ENCODE measurements at places on chromosomes 6 and 20. TPM values are rescaled to one million over a fixed set of nuclear protein-coding genes. Genes with fewer than 3 reads are reported as not detected.

- peaks cover 13% of the 10 kb centered on the region for H3K27me3 ChIP-seq
- no peak for DNase-seq
- no peaks in the 10 kb centered on the region for H3K36me3 ChIP-seq
- no peak overlapping the region for H3K27ac ChIP-seq
Observed at GRCh38 chr20:44761423-44761822, 15.8 kb downstream of the KCNK15 start.

DNA sequence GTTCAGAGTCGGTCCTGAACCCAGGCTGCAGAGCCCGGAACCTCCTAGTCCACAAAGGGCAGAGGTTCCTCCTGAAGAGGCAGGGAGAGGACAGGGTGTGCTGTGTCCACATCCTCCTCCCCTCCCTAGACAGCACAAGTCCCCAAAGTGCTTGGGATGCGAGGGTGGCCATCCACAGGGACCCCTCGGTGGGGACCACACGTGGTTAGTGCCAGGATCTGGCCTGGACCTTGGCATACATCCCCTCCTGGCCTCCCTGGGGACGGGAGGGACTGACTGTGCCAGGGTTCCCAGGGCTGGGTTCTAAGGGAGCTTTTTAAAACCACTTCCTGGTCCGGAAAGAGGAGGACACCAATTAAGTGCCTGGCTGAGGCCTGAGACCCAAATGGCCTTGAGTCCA, 63.2 kb downstream of the CTCFL start:
- no peaks in the 10 kb centered on the region for H3K36me3 ChIP-seq
- H3K27me3 ChIP-seq, result no peaks in the 10 kb centered on the region
- DNase-seq, result no peak
- no peak overlapping the region for H3K4me3 ChIP-seq

DNA sequence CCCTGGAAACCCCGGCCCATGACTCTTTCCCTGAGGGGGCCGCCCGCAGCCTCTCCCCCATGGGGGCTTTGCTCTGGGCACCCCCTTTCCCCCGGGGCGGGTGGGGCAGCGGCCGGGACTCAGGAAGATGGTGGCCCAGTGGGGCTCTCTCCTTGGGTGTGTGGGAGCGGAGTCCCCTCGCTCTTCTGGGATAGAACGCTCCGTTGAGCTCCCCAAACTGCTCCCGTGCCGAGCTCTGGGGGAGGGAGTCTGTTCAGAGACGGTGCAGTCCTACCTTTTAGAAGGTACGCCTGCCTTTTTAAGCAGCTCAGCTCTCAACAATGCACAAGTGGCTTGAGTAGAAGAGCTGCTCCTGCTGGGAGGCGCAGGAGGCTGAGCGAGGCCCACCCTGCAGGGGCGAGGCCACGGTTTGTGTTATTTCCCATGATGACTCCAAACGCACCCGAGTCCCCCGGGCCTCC, 21.7 kb upstream of the BHLHE23 start:
- H3K36me3 ChIP-seq, result no peaks in the 10 kb centered on the region
- H3K27ac ChIP-seq, result no peak overlapping the region
- H3K4me1 ChIP-seq, result peaks cover 6% of the 10 kb centered on the region
- no peak overlapping the region for H3K4me3 ChIP-seq

DNA sequence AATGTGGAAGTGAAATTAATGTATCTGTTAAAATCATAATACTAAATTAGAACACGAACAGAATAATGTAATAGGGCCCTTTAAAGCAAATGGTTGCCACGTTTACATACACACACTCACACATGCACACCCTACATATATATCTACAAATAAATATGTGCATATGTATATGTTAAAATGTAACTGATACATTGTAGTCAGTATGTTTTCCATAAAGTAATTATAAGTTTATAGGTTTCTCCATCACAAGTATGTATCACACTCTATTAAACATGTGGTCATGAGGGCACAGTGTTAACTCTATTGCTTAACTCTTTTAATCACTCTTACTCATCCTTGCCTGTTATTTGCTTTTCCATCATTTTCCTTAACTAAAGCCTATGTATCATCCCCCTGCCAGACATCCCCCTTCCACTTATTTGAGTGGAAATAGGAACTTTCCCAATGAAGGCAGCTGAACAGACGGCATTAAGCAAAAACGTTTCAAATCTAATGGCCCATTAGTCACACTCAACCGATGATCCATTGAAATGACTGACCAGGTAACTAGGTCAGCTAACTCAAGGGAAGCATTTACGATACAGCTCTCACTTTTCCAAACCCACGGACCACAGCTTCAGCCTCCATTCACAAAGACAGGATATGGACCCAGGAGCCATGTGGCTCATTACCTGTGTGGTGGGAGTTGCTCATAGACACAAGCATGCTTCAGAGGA, 89.3 kb downstream of the HAO1 start:
- no peak overlapping the region for H3K4me3 ChIP-seq
- H3K36me3 ChIP-seq, result no peaks in the 10 kb centered on the region
- no peak overlapping the region for H3K27ac ChIP-seq

DNA sequence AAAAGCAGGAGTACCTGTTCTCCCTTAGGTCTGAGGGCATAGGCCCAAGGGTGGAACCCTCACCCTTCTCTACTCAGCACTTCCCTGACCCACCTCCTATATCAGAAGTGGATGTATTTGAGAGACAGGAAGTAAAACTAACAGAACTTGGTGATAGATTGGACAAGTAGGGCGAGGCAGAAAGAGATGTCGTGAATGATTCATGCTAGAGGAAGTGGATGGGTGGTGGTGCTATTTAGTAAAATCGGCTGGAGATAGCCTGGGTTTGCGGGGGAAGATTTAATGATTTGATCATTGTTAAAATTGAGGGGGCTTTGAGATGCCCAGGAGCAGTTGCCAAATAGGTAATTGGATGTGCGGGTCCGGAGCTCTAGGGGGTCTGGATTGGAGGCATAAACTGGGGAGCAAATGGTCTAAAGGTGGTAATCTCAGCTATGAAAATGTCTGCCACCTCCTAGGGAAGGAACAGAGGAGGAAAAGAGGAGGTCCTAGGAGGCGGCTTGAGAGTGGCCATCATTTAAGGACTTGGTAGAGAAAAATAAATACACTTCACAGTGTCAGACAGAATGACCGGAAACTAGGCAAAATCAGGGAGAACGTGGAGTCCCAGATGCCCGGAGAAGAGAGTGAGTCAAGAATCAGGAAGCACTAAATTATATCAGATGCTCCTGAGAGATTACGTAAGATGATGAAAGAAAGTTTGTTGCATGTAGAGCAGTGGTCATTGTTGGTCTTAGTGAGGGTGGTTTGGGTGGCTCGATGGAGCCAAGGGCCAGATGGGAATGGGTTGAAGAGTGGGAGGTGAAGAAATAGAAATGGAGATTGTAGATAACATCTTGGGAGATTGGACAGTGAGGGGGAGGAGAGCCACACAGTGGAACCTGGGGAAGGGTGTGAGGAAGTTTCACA, 142.0 kb downstream of the CEP57L1 start:
- no peak for DNase-seq
- H3K27me3 ChIP-seq, result no peaks in the 10 kb centered on the region
- H3K4me1 ChIP-seq, result peaks cover 24% of the 10 kb centered on the region
- peaks cover 10% of the 10 kb centered on the region for H3K36me3 ChIP-seq

DNA sequence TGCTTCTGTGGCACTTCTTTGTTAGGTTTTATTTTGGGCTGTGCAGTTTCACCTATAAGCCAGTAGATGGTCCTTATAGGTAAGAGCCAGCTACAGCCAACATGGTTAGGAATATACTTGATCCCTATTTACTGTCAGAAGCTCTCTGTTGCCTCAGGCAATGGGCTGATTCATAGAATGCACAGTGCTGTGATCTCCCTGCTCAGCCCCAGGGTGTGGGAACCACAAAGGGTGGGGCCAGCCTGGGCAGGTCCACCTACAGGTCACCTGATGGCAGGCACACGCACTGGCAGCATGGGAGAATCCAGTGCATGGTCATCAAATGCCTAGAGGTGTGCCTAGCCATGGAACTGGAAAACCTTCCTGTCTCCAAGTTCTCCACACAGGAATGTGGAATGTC, 191.9 kb downstream of the MOXD1 start:
- no peaks in the 10 kb centered on the region for H3K4me1 ChIP-seq
- H3K27ac ChIP-seq, result no peak overlapping the region
- no peak for DNase-seq
- H3K36me3 ChIP-seq, result no peaks in the 10 kb centered on the region
- H3K4me3 ChIP-seq, result no peak overlapping the region

DNA sequence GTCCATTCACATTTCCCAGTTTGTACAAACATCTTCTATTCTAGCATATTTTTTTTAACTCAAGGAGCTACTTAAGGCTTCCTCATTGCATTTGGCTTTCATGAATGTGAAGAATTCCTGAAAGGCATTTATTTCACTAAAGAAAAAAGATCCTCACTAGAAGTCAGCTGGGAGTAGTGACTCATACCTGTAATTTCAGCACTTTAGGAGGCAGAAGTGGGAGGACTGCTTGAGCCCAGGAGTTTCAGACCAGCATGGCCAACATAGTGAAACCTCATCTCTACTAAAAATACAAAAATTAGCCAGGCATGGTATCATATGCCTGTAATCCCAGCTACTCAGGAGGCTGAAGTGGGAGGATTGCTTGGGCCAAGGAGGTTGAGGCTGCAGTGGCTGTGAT, 30.9 kb upstream of the XRN2 start:
- H3K4me3 ChIP-seq, result no peak overlapping the region
- H3K4me1 ChIP-seq, result no peaks in the 10 kb centered on the region
- no peak overlapping the region for H3K27ac ChIP-seq
- H3K27me3 ChIP-seq, result peaks cover 14% of the 10 kb centered on the region
- DNase-seq, result no peak
- no peaks in the 10 kb centered on the region for H3K36me3 ChIP-seq

DNA sequence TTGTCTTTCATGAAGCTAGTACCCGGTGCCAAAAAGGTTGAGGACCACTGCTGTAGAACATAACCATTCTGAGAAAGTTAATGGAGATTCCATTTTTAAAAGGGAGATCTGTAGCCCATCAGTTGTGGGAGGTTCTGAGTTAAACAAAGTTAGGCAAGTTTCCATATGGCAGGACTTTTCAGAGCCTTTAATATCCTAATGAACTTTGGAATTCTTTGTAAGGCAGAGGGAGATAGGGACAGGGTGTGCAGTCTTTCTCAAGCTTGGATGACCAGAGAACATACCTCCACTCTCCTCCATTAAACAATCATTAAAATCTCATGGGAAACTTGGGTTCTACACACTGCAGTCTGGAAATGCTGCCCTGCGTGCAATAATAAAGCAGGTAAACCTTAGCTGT, 14.8 kb downstream of the ADGRF4 start:
- DNase-seq, result no peak
- H3K36me3 ChIP-seq, result no peaks in the 10 kb centered on the region
- no peak overlapping the region for H3K27ac ChIP-seq
- H3K4me1 ChIP-seq, result peaks cover 4% of the 10 kb centered on the region
- no peak overlapping the region for H3K4me3 ChIP-seq

DNA sequence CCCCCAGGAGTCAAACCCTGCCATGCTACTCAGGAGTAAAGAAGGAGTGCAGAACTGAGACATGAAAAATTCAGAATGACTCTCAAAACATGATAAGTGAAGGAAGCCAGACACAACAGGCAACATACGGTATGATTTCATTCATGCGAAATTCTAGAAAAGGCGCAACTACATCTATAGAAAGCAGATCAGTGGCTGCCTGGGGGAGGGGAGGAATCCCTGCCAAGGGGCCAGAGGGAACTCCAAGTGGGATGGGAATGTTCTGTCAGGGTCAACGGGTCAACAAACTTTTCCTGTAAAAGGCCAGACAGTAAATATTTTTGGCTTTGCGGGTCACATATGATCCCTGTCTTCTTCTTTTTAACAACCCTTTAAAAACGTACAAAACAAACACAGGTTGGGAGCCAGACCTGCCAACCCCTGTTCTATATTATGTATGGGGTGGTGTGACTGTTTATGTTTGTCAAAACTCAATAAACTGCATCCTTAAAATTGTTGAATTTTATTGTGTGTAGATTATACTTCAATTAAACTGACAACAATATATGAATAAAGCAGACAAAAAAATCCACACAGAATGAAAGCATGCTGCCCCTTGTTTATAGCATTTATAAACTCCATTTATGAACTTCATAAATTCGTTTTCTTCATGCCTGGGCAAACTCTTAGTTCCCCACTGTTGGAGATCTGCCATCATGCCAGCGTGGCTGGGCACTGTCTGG, 56.6 kb upstream of the TRAF3IP2 start:
- H3K27me3 ChIP-seq, result no peaks in the 10 kb centered on the region
- peak overlapping the region; percentile 44 for H3K27ac ChIP-seq
- no peak for DNase-seq
- peaks cover 6% of the 10 kb centered on the region for H3K36me3 ChIP-seq

DNA sequence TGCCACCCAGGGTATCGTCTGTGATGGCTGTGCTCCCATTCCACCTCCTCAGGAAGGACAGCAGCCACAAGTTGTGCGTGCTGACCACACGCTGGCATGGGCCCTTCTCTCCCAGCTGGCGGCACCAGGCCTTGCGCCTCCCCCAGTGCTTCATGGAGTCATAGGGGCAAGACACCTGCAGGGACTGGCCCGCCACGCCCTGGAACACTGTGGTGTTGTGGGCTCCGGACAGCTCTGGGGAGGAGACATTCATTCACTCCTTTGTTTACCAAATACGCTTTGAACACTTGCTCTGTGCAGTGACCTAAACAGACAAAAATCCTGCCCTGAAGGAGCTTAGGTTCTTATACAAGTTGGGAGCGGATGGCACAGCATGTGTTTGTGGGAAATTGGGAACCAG, 1.5 kb downstream of the TREM2 start:
- H3K4me3 ChIP-seq, result no peak overlapping the region
- no peaks in the 10 kb centered on the region for H3K36me3 ChIP-seq
- H3K27ac ChIP-seq, result no peak overlapping the region
- H3K27me3 ChIP-seq, result no peaks in the 10 kb centered on the region

- H3K4me1 ChIP-seq, result no peaks in the 10 kb centered on the region
- no peaks in the 10 kb centered on the region for H3K36me3 ChIP-seq
- peaks cover 11% of the 10 kb centered on the region for H3K27me3 ChIP-seq
Observed at GRCh38 chr20:23255106-23255505, 95.5 kb upstream of the NXT1 start.

GRCh38 chr6:2274981-2275891, 29.8 kb upstream of the GMDS start:
- no peaks in the 10 kb centered on the region for H3K4me1 ChIP-seq
- H3K27me3 ChIP-seq, result no peaks in the 10 kb centered on the region
- DNase-seq, result no peak
- H3K27ac ChIP-seq, result no peak overlapping the region
- peaks cover 34% of the 10 kb centered on the region for H3K36me3 ChIP-seq

DNA sequence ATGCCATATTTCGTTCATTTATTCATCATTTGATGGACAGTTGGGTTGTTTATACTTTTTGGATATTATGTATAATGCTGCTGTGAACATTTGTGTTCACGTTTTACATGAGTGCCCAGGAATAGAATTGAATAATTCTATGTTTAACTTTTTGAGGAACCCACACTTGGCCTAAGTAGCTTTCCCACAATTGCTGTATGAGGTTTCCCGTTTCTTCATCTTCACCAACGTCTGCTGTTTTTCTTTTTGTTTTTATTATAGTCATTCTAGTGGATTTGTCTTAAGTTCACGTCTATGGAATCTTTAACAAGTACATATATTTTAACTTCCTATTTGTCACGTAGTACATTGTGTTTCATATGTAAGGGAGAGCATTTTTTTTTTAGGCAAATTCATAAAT, 110.3 kb downstream of the JARID2 start:
- H3K27me3 ChIP-seq, result no peaks in the 10 kb centered on the region
- H3K4me3 ChIP-seq, result no peak overlapping the region
- H3K4me1 ChIP-seq, result peaks cover 67% of the 10 kb centered on the region
- H3K36me3 ChIP-seq, result no peaks in the 10 kb centered on the region

- no peak for DNase-seq
- H3K4me1 ChIP-seq, result peaks cover 41% of the 10 kb centered on the region
- H3K4me3 ChIP-seq, result no peak overlapping the region
- no peak overlapping the region for H3K27ac ChIP-seq
- H3K36me3 ChIP-seq, result no peaks in the 10 kb centered on the region
Observed at GRCh38 chr6:117605169-117605826, 3.0 kb upstream of the GOPC start.

SOX4 gene
- 1.5 TPM for total RNA-seq

PTCHD4 gene
- total RNA-seq, result not detected

ASIP gene
- total RNA-seq, result not detected

Data from natural killer cell treated with Interleukin-12 subunit alpha and Interleukin-12 subunit beta and Interleukin-15 and Interleukin-18, amount 100 ng/mL, for 72 hours (primary cell).